ENCODE measurements at places on chromosomes 7 and 10.

DNA sequence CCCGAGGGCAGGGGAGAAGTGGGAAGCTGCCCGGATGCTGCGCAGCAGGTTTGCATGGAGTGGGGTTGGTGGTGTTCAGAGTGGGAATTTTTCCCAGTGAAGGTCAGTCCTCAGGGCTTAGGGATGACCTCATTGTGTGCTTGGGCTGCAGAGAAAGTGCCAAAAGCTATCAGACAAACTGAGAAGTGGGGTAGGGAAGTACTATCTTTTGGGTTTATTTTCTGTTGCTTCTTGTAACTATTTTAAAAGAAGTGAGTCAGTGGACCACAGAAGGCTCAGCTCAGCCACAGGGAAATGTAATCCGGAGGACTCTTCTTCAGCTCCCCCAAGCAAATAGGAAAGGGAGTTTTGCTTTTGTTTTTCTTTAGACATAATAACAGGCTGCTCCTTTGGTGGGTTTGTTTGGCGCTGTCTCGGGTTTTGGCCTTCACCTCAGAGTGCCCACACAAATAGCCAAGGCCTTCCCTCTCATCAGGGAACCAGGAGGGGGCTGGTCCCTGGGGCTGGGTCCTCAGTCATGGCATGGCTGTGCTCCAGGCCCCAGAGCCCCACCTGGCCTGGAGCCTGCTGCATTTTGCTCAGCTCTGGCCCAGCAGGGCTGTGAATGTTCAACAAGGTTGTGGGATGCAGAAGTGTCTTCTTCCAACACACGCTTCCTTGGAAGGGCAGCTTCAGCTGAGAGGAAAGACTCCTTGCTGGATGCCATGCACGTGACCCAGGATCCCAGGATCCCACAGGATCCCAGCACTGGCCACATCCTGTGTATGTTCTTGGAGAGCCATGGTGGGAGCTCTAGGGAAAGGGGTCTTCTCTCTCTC lies 5.4 kb upstream of the FAM170B start:
- no peak for DNase-seq

DNA sequence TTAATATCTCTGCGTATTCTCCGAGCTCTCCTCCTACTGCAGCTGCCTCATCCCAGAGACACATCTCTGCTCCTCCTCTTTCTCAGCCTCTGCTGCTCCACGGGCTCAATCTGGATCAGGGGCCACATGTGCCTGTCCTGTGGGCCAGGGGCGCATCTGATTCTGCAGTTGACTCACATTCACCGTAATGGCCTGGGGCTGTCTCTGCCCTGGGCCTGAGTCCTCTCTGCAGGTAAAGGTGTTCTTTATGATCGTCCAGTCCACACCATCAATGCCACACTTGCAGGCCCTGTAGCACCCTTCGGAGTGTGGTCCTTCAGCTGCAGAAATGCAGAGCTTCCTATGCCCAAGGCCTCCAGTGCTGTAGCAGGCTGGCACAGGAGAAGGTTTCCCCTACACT lies 154.5 kb downstream of the OAT start:
- DNase-seq: no peak

GRCh38 chr10:131964298-131964697 lies 17.4 kb downstream of the BNIP3 start:
- DNase-seq: no peak

- no peak for DNase-seq
Measured at GRCh38 chr7:79359827-79360226, 93.6 kb downstream of the MAGI2 start.

GRCh38 chr7:135414850-135415439 lies 95.0 kb downstream of the CNOT4 start:
- peak; percentile 37 for DNase-seq

GRCh38 chr7:44791278-44792219 lies 4.9 kb upstream of the PPIA start:
- DNase-seq: no peak

GRCh38 chr7:24778543-24779282 lies 21.4 kb upstream of the GSDME start:
- no peak for DNase-seq

GRCh38 chr7:135856356-135857144 lies 107.9 kb upstream of the FAM180A start:
- DNase-seq: no peak

DNA sequence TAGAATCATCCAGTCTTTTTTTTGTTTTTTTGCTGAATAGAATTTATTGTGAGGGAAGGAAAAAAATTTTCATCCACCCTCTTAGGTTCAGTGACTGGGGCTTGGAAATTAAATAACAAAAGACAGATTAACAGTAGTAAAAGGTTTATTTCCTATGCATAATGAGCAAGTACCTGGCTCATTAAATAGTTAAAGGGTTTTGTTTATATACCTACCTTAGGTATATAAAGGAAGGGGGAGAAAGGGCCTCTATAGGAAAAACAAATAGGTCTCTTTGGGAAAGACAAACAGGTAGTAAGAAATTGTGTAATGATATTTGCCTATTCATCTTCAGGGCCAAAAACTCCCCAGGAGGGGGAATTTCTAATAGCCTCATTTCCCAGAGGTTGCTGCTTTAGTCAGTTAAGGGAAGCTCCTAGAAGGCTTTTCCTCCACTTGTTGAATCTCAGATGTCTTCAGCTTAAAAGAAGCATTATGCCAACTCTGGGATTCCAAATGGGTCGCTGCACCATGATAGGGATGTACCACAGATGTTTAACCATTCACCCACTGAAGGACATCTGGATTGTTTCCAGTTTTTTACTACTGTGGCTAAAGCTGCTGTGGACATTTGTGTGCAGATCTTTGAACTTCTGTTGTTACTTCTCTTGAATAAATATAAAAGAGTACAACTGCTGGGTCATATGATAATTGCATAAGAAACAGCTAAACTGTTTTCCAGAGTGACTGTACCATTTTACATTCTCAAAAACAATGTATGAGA lies 11.3 kb downstream of the ACADSB start:
- DNase-seq: no peak

All from NCI-H1092 treated with DMSO at 0.1 percent for 48 hours (cell line).